Smooth muscle cell of the pulmonary artery (primary cell): ENCODE measurements at places on chromosomes 13 and 19. TPM values are rescaled to one million over a fixed set of nuclear protein-coding genes. Genes with fewer than 3 reads are reported as not detected.

KCNC3 gene
- 0.46 and 0.53 TPM in 2 replicates for total RNA-seq

LRP3 gene
- 45.4 and 49.3 TPM in 2 replicates for total RNA-seq

CEACAM3 gene
- not detected in 2 replicates for total RNA-seq

PLK5 gene
- 0.13 TPM in 1 of 2 replicates, not detected in the other for total RNA-seq

ZNF285 gene
- total RNA-seq: 3.8 and 4.8 TPM in 2 replicates

ZNF471 gene
- total RNA-seq: 6.7 and 7.1 TPM in 2 replicates

KIR3DL1 gene
- total RNA-seq: not detected in 2 replicates

PROZ gene
- not detected in 2 replicates for total RNA-seq

ABHD8 gene
- total RNA-seq: 13.8 and 14.9 TPM in 2 replicates

ASPDH gene
- total RNA-seq: not detected in 2 replicates

FAM216B gene
- not detected in 2 replicates for total RNA-seq

B3GNT3 gene
- total RNA-seq: not detected in 2 replicates

SYNGR4 gene
- total RNA-seq: not detected in 2 replicates

VSTM2B gene
- not detected in 2 replicates for total RNA-seq

FOSB gene
- total RNA-seq: 5.7 and 7.2 TPM in 2 replicates

FCAR gene
- not detected in 2 replicates for total RNA-seq

DACH1 gene
- not detected in 2 replicates for total RNA-seq

PGLYRP1 gene
- not detected in 2 replicates for total RNA-seq

C19orf33 gene
- not detected in 2 replicates for total RNA-seq

MED29 gene
- 18.0 and 24.8 TPM in 2 replicates for total RNA-seq

ZNF383 gene
- 8.1 and 8.2 TPM in 2 replicates for total RNA-seq

SMIM24 gene
- total RNA-seq: not detected in 2 replicates

GRIK5 gene
- 3.2 and 7.3 TPM in 2 replicates for total RNA-seq

PODNL1 gene
- total RNA-seq: 3.2 and 5.9 TPM in 2 replicates

GARIN5A gene
- 0.23 and 0.39 TPM in 2 replicates for total RNA-seq

TMED1 gene
- 42.0 and 48.8 TPM in 2 replicates for total RNA-seq

ACER1 gene
- total RNA-seq: not detected in 2 replicates

KLK8 gene
- not detected in 2 replicates for total RNA-seq

NLRP9 gene
- total RNA-seq: not detected in 2 replicates

TUBB4A gene
- not detected in 2 replicates for total RNA-seq

GJB2 gene
- 0.07 TPM in 2 replicates for total RNA-seq

FUT1 gene
- total RNA-seq: 0.13 TPM in 2 replicates

ANKLE1 gene
- 0.40 and 0.52 TPM in 2 replicates for total RNA-seq

GPC6 gene
- total RNA-seq: 54.6 and 151 TPM in 2 replicates

LILRB2 gene
- total RNA-seq: not detected in 2 replicates

WDR87 gene
- not detected in 2 replicates for total RNA-seq

ZNF132 gene
- 10.6 and 11.7 TPM in 2 replicates for total RNA-seq
